ENCODE measurements at places on chromosomes 7 and 10. TPM values are rescaled to one million over a fixed set of nuclear protein-coding genes. Genes with fewer than 3 reads are reported as not detected.

Gene SLIT1
- total RNA-seq: 0.16 TPM

Gene LIPF
- not detected for total RNA-seq

Gene NEBL
- total RNA-seq: 0.30 TPM

Gene BLVRA
- 21.2 TPM for total RNA-seq

Gene EGR2
- total RNA-seq: 5.4 TPM

- no peaks in the 10 kb centered on the region for H3K36me3 ChIP-seq
- H3K4me3 ChIP-seq: no peak overlapping the region
- H3K27ac ChIP-seq: no peak overlapping the region
Observed at GRCh38 chr10:16470747-16471146, 33.9 kb downstream of the PTER start.

GRCh38 chr10:60757420-60757895 is 20.8 kb upstream of the CDK1 start:
- no peak overlapping the region for H3K27ac ChIP-seq
- peaks cover 12% of the 10 kb centered on the region for H3K4me1 ChIP-seq
- H3K36me3 ChIP-seq: no peaks in the 10 kb centered on the region
- DNase-seq: no peak

- peaks cover 24% of the 10 kb centered on the region for H3K4me1 ChIP-seq
- H3K36me3 ChIP-seq: no peaks in the 10 kb centered on the region
- H3K27me3 ChIP-seq: no peaks in the 10 kb centered on the region
- H3K27ac ChIP-seq: no peak overlapping the region
- DNase-seq: no peak
- H3K4me3 ChIP-seq: no peak overlapping the region
Observed at GRCh38 chr10:70549962-70550458, 52.5 kb downstream of the PRF1 start.

GRCh38 chr7:3259711-3260400 is 41.2 kb upstream of the SDK1 start:
- peaks cover 69% of the 10 kb centered on the region for H3K27me3 ChIP-seq
- peaks cover 2% of the 10 kb centered on the region for H3K36me3 ChIP-seq
- DNase-seq: no peak
- no peak overlapping the region for H3K27ac ChIP-seq
- no peaks in the 10 kb centered on the region for H3K4me1 ChIP-seq
- H3K4me3 ChIP-seq: no peak overlapping the region

DNA sequence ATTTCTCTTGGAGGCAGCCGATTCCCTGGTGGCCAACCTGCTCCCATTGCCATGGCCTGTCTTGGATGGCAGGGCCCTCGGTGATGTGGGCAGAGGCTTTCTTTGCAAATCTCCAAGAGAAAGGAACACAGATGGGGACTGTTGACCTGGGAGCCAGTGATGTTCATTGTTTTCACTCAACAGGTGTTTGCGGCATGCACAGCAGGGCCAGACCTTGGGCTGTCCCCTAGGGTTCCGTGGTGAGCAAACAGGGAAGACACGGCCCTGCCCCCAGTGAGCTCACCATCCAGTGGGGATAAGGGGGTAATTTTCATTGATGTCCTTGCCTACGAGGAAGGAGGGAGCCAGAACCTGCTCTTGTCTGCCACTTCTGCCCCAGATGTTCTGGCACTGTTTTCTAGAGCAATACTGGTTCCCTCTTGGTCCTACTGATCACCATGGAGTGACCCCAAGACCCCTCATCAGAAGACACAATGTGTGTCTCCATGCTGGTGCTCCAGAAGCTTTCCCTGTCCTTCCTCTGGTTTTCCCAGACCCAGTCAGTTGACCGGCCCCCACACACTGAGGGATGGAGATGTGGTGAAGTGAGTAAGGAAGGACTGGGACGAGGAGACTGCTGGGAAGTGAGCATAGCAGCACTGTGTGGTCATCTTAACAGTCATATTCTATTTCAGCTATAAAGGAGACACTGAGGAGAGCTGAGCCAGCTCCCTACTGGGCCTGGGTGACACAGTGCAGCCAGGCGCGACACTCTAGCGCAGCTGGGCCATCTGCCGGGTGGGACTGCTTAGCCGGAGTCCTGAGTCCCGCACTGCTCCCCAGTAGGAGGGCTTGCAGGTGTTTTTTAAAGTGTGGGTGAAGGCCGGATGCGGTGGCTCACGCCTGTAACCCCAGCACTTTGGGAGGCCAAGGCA is 20.4 kb upstream of the FIGNL1 start:
- peaks cover 33% of the 10 kb centered on the region for H3K27me3 ChIP-seq
- DNase-seq: no peak
- no peak overlapping the region for H3K27ac ChIP-seq
- H3K4me1 ChIP-seq: peaks cover 8% of the 10 kb centered on the region
- H3K36me3 ChIP-seq: no peaks in the 10 kb centered on the region
- H3K4me3 ChIP-seq: no peak overlapping the region

DNA sequence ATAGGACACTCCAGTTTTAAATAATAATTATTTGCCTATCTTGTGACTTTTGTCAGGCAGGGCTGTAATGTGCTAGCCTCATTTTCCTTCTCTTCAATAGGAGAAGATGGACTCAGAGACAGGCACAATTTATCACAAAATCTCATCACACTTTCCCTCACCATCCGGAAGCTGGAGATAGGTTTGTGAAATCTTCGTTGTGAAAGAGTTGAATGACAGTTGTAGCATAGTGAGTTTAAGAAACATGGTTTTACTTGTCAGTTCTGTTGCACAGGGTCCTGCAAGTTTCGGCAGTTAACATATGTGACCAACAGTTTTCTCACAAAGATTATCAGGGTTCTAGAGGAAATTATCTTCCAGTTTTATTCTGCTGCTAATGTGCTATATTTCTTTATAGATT is 37.7 kb upstream of the MAP3K8 start:
- peaks cover 8% of the 10 kb centered on the region for H3K4me1 ChIP-seq
- H3K27ac ChIP-seq: no peak overlapping the region
- no peaks in the 10 kb centered on the region for H3K36me3 ChIP-seq
- no peak overlapping the region for H3K4me3 ChIP-seq

GRCh38 chr10:33229949-33230267 is 104.6 kb downstream of the NRP1 start:
- H3K27ac ChIP-seq: peak overlapping the region; percentile 86
- DNase-seq: no peak
- peaks cover 53% of the 10 kb centered on the region for H3K36me3 ChIP-seq
- no peak overlapping the region for H3K4me3 ChIP-seq

- H3K27ac ChIP-seq: no peak overlapping the region
- no peak overlapping the region for H3K4me3 ChIP-seq
- H3K4me1 ChIP-seq: no peaks in the 10 kb centered on the region
- no peaks in the 10 kb centered on the region for H3K36me3 ChIP-seq
- peak; percentile 42 for DNase-seq
Observed at GRCh38 chr7:45682836-45683555, 108.8 kb downstream of the ADCY1 start.

DNA sequence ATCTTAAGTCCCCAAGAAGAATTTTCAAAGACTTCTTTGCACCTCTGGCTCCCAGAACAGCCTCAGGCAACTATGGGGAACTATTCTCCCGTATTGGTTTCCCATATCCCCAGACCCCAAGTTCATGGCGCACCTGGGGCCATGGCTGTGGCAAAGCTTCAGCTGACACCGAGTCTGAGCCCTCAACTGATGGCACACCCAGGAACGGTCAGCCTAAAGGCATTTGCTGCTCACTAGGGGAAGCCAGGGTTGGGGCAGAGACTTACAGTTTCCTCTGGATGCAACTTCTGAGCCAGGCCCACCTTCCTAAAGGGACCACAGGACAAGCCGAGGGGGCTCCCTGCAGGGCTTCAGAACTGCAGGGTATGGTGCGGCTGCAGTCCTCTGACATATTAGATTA is 13.7 kb upstream of the CPA1 start:
- H3K4me1 ChIP-seq: peaks cover 61% of the 10 kb centered on the region
- no peaks in the 10 kb centered on the region for H3K36me3 ChIP-seq
- H3K4me3 ChIP-seq: no peak overlapping the region
- no peak for DNase-seq

Measured in osteocyte (in vitro differentiated cells).